ENCODE measurements at places on chromosomes 6 and 20. TPM values are rescaled to one million over a fixed set of nuclear protein-coding genes. Genes with fewer than 3 reads are reported as not detected.

GRCh38 chr6:154605178-154605881 lies 94.8 kb upstream of the CNKSR3 start:
- DNase-seq: no peak

Gene PCSK2
- 1.5 TPM for total RNA-seq

Gene EBF4
- total RNA-seq: 9.3 TPM

Gene TMEM217
- 3.4 TPM for total RNA-seq

Gene CCN2
- 85.8 TPM for total RNA-seq
